ENCODE measurements at places on chromosomes 13 and 19. TPM values are rescaled to one million over a fixed set of nuclear protein-coding genes. Genes with fewer than 3 reads are reported as not detected.
A peak's percentile ranks its signal among the peaks of the same experiment; 100 is the strongest.

TEKTIP1 gene
- total RNA-seq = 0.80 TPM

DNA sequence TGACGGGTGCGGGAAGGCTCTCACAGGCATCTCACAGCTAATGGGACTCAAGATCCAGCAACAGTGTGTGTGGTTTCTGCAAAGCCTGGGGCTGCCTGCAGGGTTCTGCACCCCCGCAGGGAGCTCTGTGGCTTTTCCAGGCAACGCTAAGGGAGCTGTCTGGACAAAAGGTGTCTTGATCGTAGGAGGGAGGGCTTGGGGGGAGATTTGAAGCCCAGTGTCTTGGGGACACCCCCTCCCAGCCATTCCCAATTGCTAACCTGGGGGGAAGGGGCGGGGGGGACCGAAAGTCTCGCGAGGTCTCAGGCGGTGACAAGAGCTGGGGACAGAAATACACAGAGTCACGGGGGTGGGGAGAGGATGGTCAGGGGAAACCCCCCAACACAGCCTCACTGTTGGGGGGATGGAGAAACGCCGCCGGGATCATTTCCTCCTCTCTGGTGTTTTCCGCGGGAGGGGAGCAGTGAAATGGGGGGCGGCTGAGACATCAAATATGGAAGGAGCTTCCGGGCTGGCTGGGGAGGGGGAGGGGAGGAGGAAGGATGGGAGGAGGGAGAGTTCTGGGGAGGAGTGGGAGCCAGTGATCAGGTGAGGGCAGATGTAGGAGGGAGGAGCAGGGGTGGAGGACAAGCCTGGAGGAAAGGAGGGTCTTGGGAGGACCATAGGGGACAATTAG, 13.3 kb downstream of the KCNC3 start:
- H3K4me1 ChIP-seq = no peaks in the 10 kb centered on the region
- no peak overlapping the region for H3K27ac ChIP-seq
- H3K27me3 ChIP-seq = peaks cover 50% of the 10 kb centered on the region
- peak overlapping the region; percentile 25 for H3K4me3 ChIP-seq
- no peaks in the 10 kb centered on the region for H3K36me3 ChIP-seq
- DNase-seq = no peak

- no peaks in the 10 kb centered on the region for H3K36me3 ChIP-seq
- peaks cover 5% of the 10 kb centered on the region for H3K4me1 ChIP-seq
- no peaks in the 10 kb centered on the region for H3K27me3 ChIP-seq
These were observed 108.9 kb downstream of the DNAJC15 start for GRCh38 chr13:43132257-43132656.

GRCh38 chr19:40395956-40396355, 6.0 kb upstream of the HIPK4 start:
- H3K36me3 ChIP-seq = no peaks in the 10 kb centered on the region
- H3K4me1 ChIP-seq = no peaks in the 10 kb centered on the region
- no peak overlapping the region for H3K4me3 ChIP-seq
- DNase-seq = no peak

DNA sequence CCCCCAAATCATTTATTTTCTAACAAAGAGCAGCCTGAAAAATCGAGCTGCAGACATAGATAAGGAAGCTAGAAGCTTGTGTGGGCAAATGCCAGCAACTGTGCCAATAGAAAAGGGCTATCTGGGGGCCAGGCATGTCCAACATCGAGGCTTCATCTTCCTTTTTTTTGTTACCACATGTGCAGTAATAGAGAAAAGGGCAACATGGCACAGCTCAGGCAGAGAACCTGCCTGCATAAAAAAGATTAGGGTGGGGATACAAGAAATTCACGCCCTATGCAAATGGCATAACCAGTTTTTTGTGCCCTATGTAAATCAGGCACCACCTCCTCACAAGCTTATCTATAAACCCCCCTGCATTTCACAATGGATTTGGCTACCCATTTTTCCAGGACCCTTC, 60.4 kb upstream of the ABCC4 start:
- no peaks in the 10 kb centered on the region for H3K27me3 ChIP-seq
- H3K4me3 ChIP-seq = no peak overlapping the region
- DNase-seq = no peak
- H3K36me3 ChIP-seq = no peaks in the 10 kb centered on the region
- no peaks in the 10 kb centered on the region for H3K4me1 ChIP-seq

GRCh38 chr13:42270857-42271215, 1.1 kb upstream of the AKAP11 start:
- H3K4me3 ChIP-seq = peak overlapping the region; percentile 89
- peaks cover 30% of the 10 kb centered on the region for H3K4me1 ChIP-seq
- peak overlapping the region; percentile 88 for H3K27ac ChIP-seq
- DNase-seq = no peak
- no peaks in the 10 kb centered on the region for H3K36me3 ChIP-seq
- no peaks in the 10 kb centered on the region for H3K27me3 ChIP-seq

GRCh38 chr19:46410205-46411087, 2.9 kb downstream of the CCDC8 start:
- no peak for DNase-seq
- peaks cover 8% of the 10 kb centered on the region for H3K36me3 ChIP-seq
- H3K27ac ChIP-seq = no peak overlapping the region
- H3K27me3 ChIP-seq = no peaks in the 10 kb centered on the region

- H3K27me3 ChIP-seq = peaks cover 21% of the 10 kb centered on the region
- no peaks in the 10 kb centered on the region for H3K4me1 ChIP-seq
- no peaks in the 10 kb centered on the region for H3K36me3 ChIP-seq
- H3K4me3 ChIP-seq = no peak within 1 kb of the TSS
These were observed at the start of gene DENND1C for GRCh38 chr19:6481541-6482342. TSS of gene DENND1C (minus strand) at chr19:6481787. CDS start at chr19:6481695, 92 bp downstream.

GRCh38 chr13:67914535-67914934, 684.4 kb upstream of the PCDH9 start:
- H3K27me3 ChIP-seq = no peaks in the 10 kb centered on the region
- H3K27ac ChIP-seq = no peak overlapping the region
- no peaks in the 10 kb centered on the region for H3K4me1 ChIP-seq
- no peak overlapping the region for H3K4me3 ChIP-seq
- DNase-seq = no peak
- H3K36me3 ChIP-seq = no peaks in the 10 kb centered on the region

Measured in heart left ventricle (tissue), 16 donors.